ENCODE measurements at places on chromosomes 3 and 15. TPM values are rescaled to one million over a fixed set of nuclear protein-coding genes. Genes with fewer than 3 reads are reported as not detected.
A peak's percentile ranks its signal among the peaks of the same experiment; 100 is the strongest.

DNA sequence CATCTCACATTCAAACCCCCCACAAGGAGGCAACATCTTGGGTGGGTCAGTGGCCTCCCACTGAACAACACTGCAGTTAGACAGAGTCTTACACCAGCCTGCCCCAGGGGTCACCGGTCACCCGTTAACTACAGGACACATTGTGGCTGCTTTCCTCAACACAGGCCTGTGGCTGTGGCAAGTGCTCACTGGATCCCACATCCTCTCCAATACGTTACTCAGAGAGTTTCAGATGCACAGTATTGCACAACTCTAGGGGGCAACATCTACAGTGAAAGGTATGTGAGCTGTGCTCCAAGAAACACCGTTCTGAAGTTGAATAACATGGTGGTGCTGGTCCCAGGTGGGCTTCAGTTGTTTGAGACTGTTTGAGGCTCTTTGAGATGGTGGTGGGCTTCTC, 41.0 kb downstream of the CTDSPL start:
- no peak for DNase-seq
- H3K36me3 ChIP-seq = peaks cover 20% of the 10 kb centered on the region
- peak overlapping the region; percentile 6 for H3K27ac ChIP-seq
- H3K27me3 ChIP-seq = no peaks in the 10 kb centered on the region
- no peak overlapping the region for H3K4me3 ChIP-seq
- peaks cover 52% of the 10 kb centered on the region for H3K4me1 ChIP-seq

DNA sequence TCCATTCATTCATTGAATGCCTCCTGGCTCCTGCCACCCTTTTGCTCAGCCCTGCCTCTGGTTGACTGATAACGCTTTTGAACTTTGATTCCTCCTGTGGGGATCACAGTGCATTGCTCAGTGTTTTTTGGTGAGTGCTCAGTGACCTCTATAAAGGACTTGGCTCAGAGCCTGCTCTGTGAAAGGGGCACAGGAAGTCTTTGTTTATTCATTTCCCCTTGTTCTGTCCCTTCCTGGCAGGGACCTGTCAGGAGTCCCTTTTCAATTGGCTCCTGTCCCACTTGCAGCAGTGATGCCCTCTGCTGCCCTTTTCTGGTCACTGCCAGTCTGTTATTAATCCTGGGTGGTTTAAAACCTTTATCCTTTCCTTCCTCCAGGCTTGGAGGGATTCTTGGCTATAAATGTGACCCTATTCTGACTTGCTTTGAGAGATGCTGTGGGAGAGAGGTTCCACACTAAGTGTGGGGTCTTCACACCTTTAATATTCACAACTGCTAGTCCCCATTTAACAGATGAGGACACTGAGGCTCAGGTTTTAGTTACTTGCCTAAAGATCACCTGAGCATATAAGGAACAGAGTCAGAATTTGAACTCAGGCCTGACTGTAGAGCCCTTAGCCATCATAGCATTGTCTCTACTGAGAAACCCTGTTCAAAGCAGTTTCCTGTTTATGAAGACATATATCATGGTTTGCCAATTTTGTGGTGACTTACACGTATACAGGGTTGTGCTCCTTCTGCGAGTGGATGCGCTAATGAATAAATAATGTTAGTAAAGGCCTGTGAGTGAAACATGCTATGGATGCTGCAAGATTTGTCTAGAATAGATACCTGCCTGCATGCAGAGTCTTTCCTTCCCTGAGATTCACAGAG, 23.2 kb upstream of the TATDN2 start:
- H3K27me3 ChIP-seq = no peaks in the 10 kb centered on the region
- no peak for DNase-seq
- peak overlapping the region; percentile 57 for H3K27ac ChIP-seq

Gene BFSP2
- total RNA-seq = not detected

- H3K4me1 ChIP-seq = peaks cover 56% of the 10 kb centered on the region
- no peak for DNase-seq
- no peaks in the 10 kb centered on the region for H3K27me3 ChIP-seq
- H3K27ac ChIP-seq = peak overlapping the region; percentile 74
- peak overlapping the region; percentile 29 for H3K4me3 ChIP-seq
- peaks cover 11% of the 10 kb centered on the region for H3K36me3 ChIP-seq
Measured at GRCh38 chr15:41926185-41927056, 32.6 kb upstream of the SPTBN5 start.

DNA sequence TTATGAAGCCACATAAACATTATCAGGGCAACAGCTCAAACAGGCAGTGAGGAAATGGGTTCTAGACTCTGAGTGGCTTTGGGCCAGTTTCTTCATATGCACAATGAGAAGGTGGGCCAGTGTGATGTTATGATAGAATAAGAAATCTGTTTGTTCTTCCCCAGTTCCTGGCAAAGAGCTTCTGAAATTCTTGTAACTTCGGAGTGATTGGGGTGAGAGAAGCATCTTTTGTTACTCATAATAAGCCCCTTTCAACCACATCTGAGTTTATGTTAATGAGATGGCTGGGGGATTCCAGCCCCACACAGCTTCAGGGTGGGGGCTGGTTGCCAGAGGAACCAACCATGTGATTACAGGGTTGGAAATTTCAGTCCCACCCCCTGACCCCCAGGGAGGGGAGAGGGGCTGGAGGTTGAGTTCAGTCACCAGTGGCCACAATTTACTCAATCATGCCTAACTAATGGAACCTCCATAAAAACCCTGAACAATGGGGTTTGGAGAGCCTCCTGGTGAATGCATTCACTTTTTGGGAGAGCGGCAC, 57.0 kb upstream of the FRMD4B start:
- no peaks in the 10 kb centered on the region for H3K27me3 ChIP-seq
- no peaks in the 10 kb centered on the region for H3K36me3 ChIP-seq
- H3K4me1 ChIP-seq = peaks cover 12% of the 10 kb centered on the region
- no peak overlapping the region for H3K27ac ChIP-seq

- peaks cover 5% of the 10 kb centered on the region for H3K4me1 ChIP-seq
- no peak for DNase-seq
- H3K27me3 ChIP-seq = peaks cover 37% of the 10 kb centered on the region
- no peak overlapping the region for H3K4me3 ChIP-seq
Measured at GRCh38 chr3:39499651-39500273, 32.3 kb downstream of the MOBP start.

GRCh38 chr3:36891701-36892160, 53.1 kb downstream of the TRANK1 start:
- no peaks in the 10 kb centered on the region for H3K36me3 ChIP-seq
- peaks cover 5% of the 10 kb centered on the region for H3K4me1 ChIP-seq

Gene MASP1
- 1.7 TPM for total RNA-seq

- peaks cover 4% of the 10 kb centered on the region for H3K4me1 ChIP-seq
- H3K27me3 ChIP-seq = peaks cover 8% of the 10 kb centered on the region
- no peak for DNase-seq
- no peaks in the 10 kb centered on the region for H3K36me3 ChIP-seq
- no peak overlapping the region for H3K27ac ChIP-seq
Measured at GRCh38 chr3:80238152-80238551, 470.4 kb upstream of the ROBO1 start.

GRCh38 chr15:91871837-91872236, 18.3 kb downstream of the SLCO3A1 start:
- peaks cover 8% of the 10 kb centered on the region for H3K4me1 ChIP-seq
- peak overlapping the region; percentile 94 for H3K27ac ChIP-seq
- H3K4me3 ChIP-seq = no peak overlapping the region

GRCh38 chr3:126208182-126208581, 27.8 kb upstream of the ALDH1L1 start:
- H3K4me3 ChIP-seq = no peak overlapping the region
- H3K27me3 ChIP-seq = peaks cover 14% of the 10 kb centered on the region
- no peaks in the 10 kb centered on the region for H3K36me3 ChIP-seq
- H3K27ac ChIP-seq = no peak overlapping the region
- no peak for DNase-seq

Gene STARD9
- 13.7 TPM for total RNA-seq

Data from type B pancreatic cell (in vitro differentiated cells).